LoVo (cell line): ENCODE measurements at places on chromosomes 2 and 18.

GRCh38 chr2:114020668-114021067 is 130.8 kb downstream of the ACTR3 start:
- no peak for DNase-seq

- no peak for DNase-seq
These were observed 141.1 kb upstream of the ALPP start for GRCh38 chr2:232237464-232237863.

DNA sequence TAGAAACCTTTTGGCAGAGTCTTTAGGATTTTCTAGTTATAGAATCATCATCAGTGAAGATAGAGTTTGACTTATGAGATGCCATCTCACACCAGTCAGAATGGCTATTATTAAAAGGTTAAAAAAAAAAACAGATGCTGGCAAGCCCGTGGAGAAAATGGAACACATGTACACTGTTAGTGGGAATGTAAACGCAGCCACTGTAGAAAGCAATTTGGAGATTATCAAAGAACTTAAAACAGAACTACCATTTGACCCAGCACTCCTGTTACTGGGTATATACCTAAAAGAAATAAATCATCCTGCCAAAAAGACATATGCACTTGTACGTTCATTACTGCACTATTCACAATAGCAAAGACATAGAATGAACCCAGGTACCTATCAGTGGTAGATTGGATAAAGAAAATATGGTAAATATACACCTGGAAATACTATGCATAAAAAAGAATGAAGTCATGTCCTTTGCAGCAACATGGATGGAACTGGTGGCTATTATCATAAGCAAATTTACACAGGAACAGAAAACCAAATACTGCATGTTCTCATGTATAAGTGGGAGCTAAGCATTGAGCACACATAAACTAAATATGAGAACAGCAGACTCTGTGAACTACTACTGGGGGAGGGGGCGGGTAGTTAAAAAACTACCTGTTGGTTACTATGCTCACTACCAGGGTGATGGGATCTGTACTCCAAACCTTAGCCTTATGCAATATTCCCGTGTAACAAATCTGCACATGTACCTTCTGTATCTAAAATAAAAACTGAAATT is 279.0 kb downstream of the KIAA1328 start:
- DNase-seq = no peak

- peak; percentile 69 for DNase-seq
These were observed 103.4 kb downstream of the SEPTIN10 start for GRCh38 chr2:109510136-109511028.

DNA sequence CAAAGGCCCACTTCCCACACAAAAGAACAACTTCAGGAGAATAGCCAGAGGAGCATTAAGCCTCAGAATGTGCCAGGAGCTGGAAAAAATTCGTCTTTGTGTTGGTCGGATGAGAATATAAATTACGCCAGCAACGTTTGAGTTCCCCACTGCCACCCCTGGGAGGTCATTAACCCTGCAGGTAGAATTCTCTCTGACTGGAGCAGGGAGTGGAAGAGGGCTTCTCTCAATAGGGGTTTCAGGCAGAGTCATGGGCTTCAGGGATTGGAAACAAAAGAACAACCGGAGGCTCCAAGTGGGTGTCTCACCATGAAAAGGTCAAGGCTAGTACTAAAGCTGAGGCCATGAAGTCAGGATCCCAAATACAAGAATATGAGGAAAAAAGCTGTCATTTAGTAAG is 69.0 kb upstream of the DDX18 start:
- DNase-seq = no peak

DNA sequence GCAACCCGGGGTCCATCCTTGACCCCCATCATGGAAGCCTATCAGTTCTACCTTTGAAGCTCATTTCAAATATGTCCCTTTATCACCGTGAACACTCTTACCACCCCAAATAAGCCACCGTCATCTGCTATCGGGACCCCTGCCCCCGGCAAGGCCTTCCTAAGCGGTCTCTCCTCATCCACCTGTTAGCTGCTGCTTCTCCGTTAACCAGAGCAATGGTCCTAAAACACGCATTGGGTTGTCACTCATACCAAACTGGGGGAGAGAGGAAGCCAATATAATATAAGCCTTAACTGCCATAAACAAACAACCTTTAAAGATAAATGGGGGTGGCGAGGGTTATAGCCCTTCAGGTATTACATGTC is 680 bp downstream of the ASNSD1 start:
- no peak for DNase-seq

DNA sequence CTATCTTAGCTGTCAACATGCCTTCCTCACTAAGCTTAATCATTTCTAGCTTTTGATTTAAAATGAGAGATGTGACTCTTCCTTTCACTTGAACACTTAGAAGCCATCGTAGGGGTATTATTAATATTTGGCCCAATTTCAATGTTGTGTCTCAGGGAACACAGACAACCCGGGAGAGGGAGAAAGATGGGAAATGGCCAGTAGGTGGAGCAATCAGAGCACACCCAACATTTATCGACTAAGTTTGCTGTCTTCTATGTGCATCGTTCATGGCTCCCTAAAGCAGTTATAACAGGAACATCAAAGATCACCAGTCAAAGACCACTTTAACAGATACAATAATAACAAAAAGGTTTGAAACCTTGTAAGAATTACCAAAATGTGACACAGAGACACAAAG is 110.2 kb downstream of the OLA1 start:
- DNase-seq = no peak

DNA sequence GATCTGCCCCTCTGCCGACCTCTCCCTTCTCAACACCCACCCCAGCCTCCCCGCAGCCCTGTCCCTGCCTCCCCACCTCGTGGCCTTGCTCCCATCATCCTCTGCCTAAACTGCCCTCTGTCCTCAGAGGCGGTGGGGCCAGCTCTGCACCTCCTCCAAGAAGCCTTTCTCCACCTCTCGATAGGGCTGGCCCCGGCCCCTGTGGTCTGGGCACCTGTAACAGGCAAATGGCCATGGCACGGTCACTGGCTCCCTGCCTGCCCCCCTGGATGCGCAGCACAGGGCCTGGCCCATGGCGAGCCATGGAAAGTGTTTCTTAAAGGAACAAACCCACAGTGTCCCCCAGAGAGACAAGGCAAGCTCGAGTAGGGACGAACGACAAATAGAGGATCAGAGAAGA is 42.0 kb downstream of the MYO7B start:
- DNase-seq = no peak

DNA sequence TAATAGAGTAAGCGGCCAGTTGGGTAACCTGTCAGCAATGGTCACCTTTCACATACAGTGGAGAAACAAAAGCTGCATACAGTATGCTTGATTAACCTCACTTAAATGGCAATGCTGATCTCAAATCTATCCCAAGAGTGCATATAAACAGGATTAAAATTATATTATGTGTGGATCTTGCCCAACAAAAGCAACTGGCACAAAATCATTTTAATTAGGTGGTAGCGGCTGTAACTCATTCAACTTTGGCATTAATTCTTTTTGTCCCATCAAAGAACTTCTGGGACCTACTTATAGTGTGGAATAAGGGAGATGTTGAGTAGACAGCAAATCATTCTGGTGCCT is 167.8 kb upstream of the VRK2 start:
- DNase-seq = no peak

DNA sequence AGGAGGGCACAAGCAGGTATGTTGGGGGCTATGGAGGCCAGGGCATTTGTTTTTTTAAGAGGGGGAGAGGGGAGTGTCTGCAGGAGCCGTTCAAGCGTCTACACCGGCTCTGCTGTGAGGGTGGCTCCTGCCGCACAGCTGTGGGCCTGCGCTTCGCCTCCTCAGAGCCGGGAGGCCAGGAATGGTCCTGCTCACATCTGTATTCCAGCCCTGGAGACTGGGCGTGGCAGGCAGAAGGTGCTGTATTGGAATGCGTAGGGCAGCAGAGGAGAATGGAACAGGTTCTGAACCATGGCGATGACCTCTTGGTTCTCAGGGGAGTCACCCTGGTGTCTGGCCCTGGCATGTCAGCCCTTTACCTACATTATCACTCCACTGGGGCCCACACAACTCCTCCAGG is 26.8 kb upstream of the INHBB start:
- no peak for DNase-seq

- DNase-seq = no peak
These were observed 71.5 kb upstream of the HNMT start for GRCh38 chr2:137892739-137893138.
